Cardiac fibroblast (primary cell): ENCODE measurements at places on chromosomes 2 and 18.

GRCh38 chr2:46850742-46851141, 64.9 kb downstream of the MCFD2 start:
- DNase-seq = peak; percentile 92

GRCh38 chr2:59256290-59256689, 1015.2 kb upstream of the FANCL start:
- no peak for DNase-seq

DNA sequence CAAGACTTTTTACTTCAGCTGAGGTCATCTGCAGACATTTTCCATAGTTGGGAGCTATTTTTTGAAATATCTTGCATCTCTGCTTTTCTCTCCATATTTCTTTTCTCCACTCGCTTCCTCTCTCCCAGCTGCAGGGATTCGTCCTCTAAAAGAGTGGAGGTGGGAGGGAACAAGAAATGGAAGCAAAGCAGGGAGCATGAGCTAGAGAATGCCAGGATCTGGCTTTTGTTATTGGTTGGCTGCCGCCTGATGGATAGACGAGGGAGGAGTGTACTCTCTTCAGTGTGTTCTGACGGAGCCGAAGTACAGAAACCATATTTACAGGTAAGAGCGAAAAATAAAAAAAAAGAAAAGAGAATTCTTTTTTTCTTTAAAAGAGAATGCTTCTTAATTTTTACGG, at the start of gene CSRNP3:
CSRNP3 (plus strand) TSS at position 282 of the 400 bp plus-strand sequence. CDS start 125,368 bp downstream, outside the sequence.
- DNase-seq = peak; percentile 89

GRCh38 chr18:31490387-31490786, 7.6 kb upstream of the DSG2 start:
- DNase-seq = no peak

GRCh38 chr2:147588191-147588590, 256.6 kb upstream of the ACVR2A start:
- DNase-seq = peak; percentile 6

GRCh38 chr2:30994227-30995056, 143.8 kb downstream of the GALNT14 start:
- DNase-seq = no peak

GRCh38 chr2:62525549-62526269, 19.7 kb upstream of the TMEM17 start:
- DNase-seq = no peak

- peak; percentile 27 for DNase-seq
Observed at GRCh38 chr2:43100883-43101662, 125.3 kb downstream of the ZFP36L2 start.

GRCh38 chr2:151052850-151053660, 208.6 kb downstream of the RBM43 start:
- DNase-seq = no peak

GRCh38 chr2:224557610-224558009, 27.6 kb downstream of the CUL3 start:
- DNase-seq = no peak

- DNase-seq = no peak
Observed at GRCh38 chr2:150572961-150573395, 85.5 kb upstream of the RND3 start.

GRCh38 chr2:190791976-190792575, 88.5 kb upstream of the GLS start:
- no peak for DNase-seq
